Neuronal stem cell (in vitro differentiated cells): ENCODE measurements at places on chromosomes 13 and 19.

DNA sequence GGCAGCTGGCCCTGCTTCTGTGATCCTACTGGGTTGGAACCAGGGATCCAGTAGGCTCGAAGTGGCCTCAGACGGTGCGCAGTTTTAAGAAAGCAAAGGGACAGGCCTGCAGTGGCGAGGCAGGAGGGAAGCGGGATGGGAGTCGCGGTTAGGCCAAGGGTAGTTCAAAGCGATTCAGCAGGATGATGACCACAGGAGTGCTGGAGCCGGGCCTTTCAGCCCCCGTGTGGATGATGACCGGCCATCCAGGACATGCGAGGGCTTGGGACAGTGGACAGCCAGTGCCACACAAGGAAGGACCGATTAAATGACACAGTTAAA, 854 bp downstream of the RNASEH2B start:
- DNase-seq = peak; percentile 29

GRCh38 chr13:84951128-84951527, 848.1 kb downstream of the SLITRK6 start:
- no peak for DNase-seq

DNA sequence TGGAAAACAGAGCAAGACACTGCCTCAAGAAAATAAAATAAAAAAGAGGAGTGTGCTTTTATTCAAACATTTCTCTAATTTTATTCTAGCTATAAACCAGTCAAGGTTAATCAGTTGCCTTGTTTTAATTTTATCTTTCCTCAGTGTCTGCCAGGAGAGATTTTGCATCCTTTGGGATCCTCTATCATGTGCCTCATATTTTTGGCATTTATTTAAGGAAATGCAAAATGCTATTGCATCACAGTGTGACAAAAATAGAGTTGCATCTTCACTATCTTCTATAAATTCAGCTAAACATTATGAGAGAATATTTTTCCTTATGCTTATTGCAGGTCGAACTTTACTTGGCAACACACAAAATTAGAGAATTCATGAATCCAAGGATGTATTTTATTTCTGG, 639.0 kb upstream of the KLF12 start:
- DNase-seq = no peak

- no peak for DNase-seq
Observed at GRCh38 chr13:47288546-47288945, 391.7 kb upstream of the HTR2A start.

DNA sequence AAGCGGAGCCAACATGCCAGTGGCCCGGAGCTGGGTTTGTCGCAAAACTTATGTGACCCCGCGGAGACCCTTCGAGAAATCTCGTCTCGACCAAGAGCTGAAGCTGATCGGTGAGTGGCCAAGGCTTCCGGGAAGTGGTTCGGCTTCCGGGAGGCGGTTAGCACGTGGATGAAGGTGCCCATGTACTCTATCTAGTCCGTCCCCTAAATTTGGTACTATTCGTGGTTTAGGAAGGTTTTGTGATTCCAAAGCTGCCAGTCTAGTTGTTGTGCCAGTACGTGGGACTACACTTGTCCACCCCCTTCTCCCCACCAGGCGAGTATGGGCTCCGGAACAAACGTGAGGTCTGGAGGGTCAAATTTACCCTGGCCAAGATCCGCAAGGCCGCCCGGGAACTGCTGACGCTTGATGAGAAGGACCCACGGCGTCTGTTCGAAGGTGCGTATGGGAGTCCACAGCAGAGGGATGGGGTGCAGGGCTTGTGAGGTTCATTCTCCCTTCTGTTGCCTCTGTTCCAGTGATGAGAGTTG, 579 bp downstream of the RPS9 start:
- no peak for DNase-seq

DNA sequence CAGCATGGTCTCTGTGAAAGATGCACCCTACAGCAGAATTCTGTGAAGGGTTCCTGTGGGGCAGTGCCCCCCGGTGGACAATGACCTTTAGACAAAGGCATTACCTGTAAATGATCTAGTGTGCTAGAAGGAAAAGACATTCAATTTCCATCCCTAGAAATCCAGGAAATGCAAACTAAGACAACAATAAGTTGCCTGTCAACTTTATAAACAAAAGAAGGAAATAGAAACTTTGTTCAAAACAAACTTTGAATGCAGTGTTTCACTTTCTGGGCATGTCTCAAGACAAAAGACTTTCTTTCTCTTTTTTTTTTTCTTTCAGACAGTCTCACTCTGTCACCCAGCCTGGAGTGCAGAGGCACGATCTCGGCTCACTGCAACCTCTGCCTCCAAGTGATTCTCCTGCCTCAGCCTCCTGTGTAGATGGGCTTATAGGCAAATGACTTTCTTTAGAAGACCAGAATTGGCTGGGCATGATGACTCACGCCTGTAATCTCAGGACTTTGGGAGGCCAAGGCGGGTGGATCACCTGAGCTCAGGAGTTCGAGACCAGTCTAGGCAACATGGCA, 15.5 kb downstream of the TEX101 start:
- DNase-seq = no peak

- no peak for DNase-seq
Observed at GRCh38 chr13:32255724-32256109, 59.4 kb downstream of the ZAR1L start.

DNA sequence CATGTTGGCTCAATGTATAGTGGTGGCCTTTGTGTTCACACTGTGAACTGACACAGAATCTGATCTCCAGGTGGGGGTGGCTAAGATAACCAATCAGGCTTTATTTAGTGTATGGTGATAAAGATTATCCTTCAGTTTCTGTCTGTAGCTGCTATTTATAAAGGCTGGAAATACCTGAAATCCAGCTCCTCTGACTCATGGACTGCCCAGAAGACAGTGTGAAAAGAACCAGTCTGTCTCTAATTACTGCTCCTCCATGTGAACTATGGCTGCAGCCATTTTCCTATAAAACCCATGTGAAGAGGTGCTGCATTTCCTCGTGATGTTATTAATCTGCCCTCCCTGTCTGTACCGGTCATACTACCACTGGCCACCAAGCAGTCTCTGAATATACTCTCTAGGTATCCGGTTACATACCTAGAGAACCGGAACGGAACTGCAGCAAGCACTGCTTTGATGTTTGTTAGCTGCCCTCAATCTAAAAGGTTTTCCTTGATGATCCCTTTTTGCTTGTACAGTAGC, 238.0 kb downstream of the LHFPL6 start:
- no peak for DNase-seq

DNA sequence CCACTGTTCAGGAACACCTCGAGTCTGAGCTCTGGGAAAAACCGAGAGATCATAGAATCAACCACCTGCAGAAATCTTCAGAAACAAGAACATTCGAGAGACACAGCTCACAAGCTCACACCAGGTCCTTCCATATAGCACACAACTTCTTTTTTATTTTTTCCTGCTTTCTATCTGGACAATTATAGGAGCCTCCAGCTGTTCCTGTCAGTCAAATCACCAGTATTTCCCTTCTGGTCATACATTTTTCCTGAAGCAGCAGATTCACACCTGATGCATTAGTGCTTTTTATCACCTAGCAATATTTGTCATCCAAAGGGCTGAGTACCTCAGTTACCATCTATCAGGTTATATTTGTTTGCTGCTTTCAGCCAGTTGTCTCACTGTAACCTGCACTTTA, 323.5 kb downstream of the FOXO1 start:
- no peak for DNase-seq

GRCh38 chr19:29201855-29202254, 11.1 kb downstream of the UQCRFS1 start:
- DNase-seq = no peak

GRCh38 chr19:55956431-55956830, 8.8 kb downstream of the NLRP8 start:
- DNase-seq = no peak

- no peak for DNase-seq
Observed at GRCh38 chr19:19550485-19550929, 12.4 kb downstream of the CILP2 start.

- no peak for DNase-seq
Observed at GRCh38 chr13:112104881-112105234, 37.9 kb downstream of the SOX1 start.

DNA sequence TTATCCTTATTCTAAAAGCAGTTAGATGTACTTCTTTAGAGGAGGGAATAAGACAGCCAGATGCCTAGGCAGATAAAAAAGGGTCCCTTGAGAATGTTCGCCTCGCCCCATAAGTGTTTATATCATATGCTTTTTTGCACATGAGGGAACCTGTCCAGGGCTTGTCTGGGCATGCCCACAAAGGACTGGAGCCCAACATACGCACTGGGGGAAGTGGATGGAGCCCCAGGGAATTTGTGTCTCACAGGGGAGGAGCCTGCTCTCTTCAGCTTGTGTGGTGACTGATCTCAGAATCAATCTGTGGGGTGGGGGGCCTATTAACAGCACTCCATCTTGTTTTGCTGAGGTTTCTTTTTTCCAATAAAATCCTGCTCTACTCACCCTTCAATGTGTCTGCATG, 22.6 kb downstream of the MED4 start:
- no peak for DNase-seq

- DNase-seq = no peak
Observed at GRCh38 chr19:35673121-35673804, 6.9 kb downstream of the UPK1A start.

GRCh38 chr13:21522847-21523246, 63.7 kb upstream of the ZDHHC20 start:
- no peak for DNase-seq

DNA sequence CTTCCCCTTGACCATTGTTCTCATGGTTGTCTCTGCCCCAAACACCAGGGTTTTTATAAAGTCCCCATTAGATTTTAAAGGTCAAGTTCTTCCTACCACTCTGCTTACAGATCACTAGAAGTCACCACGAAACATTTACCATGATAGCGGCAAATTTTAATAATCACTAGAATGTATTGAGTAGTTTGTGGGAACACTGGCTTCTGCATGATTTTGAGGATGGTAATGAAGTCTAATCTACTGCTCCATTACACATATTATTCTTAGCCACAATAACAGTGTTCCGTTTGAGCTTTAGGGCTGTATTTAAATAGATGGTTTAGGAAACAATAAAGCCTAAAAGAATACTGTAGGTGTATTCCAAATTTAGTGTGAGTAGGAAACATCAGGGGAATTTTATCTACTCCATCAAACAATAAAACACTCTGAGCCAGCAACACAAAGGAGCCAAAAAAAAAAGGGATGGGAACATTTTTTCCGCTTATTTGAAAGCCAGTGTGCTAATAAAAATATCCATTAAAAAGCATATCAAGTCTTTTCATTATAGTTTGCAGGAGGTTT, 49.7 kb downstream of the KLF12 start:
- no peak for DNase-seq

GRCh38 chr19:14830702-14831101, 4.3 kb downstream of the OR7A5 start:
- no peak for DNase-seq

- peak; percentile 85 for DNase-seq
Observed at GRCh38 chr19:4327252-4327876, 11.3 kb downstream of the STAP2 start.

GRCh38 chr13:34070544-34071303, 252.8 kb downstream of the RFC3 start:
- DNase-seq = no peak

DNA sequence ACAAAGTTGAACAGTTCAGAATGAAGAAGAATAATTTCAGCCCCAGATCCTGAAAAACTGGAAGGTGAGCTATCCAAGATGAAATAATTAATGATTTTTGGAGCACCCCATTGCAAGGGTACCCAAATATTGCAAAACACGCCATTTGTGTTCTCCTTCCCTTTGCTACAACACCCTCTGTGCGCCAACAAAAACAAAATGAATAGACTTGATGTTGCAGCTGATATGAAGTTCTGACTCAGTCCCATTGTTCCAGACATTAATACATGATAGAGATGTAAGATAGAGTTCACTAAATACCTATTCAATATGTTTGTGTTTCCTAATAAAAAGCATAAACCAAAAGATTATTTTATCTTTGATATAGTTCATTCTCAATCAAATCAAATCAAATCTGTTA, 287.5 kb upstream of the SOX21 start:
- DNase-seq = no peak

DNA sequence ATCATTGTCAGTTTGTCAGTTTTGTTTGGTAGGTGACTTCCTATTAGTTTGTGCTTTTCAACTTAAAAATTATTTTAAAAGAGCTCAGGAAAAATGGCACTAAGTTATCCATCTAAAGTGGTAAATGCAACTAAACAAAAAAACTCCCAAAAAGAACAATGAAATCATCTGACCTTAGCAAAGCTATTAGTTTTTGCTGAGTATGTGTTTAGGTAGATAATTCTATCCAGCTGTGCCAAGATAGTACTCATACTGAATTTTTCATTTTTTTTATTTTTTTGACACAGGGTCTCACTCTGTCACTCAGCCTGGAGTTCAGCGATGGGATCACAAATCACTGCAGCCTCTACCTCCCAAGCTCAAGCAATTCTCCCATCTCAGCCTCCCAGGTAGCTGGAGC, 645.3 kb downstream of the TBC1D4 start:
- no peak for DNase-seq

GRCh38 chr13:32501064-32501463, 37.5 kb downstream of the N4BP2L2 start:
- DNase-seq = no peak

- no peak for DNase-seq
Observed at GRCh38 chr13:75687150-75687763, 51.1 kb downstream of the LMO7 start.

GRCh38 chr13:22278336-22278929, 607.6 kb downstream of the FGF9 start:
- DNase-seq = peak; percentile 8

DNA sequence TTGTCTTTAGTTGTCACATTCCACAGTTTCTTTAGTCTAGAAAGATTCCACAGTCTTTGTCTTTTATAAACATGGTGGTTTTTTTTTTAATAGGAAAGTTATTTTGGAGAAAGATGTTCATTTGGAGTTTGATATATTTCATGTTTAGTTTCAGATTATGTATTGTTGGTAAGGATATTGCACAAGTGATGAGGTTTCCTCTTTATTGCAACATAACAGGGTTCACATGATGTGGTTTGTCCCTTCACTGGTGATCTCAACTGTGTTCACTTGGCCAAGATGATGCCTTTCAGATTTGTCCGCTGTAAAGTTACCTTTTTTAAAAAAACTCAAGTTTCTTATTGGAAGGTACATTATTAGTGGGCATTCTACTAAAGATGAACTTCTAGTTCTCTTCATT, 3.2 kb downstream of the ZNF230 start:
- DNase-seq = no peak

DNA sequence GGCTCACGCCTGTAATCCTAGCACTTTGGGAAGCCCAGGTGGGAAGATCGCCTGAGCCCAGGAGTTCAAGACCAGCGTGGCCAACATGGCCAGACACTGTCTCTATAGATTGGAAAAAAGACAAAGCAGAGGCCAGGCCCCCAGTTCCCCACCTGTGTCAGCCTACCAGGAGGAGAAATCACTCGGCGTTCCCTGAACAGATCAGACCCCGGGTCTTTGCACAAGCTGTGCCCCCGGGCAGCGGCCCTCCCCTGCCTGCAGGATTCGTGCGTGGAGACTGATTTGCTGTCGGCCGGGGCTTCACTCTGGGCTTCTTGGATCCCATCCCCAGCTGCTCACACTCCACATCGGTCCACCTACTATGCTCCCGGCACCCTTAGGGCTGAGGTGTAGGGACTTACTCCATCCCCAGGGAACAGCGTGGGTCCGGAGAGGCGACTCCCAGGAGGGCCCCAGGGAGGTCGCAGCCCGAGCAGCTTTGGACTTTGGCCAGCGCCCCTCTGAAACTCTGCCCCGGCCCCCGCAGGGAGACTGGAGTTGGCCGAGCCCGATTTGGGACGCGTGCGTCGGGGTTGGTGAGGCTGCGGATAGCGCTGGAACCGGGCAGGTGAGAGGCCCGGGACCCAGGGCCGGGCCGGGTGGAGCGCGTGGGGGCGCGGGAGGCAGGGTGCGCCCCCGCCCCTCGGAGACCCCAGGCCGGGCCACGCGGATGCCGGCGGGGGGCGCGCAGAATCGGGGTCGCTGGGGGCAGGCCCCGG, 515 bp upstream of the EFNA2 start:
- DNase-seq = no peak

GRCh38 chr13:79060216-79060615, 345.8 kb downstream of the RBM26 start:
- DNase-seq = no peak
